ENCODE measurements at places on chromosomes 11 and 22.

DNA sequence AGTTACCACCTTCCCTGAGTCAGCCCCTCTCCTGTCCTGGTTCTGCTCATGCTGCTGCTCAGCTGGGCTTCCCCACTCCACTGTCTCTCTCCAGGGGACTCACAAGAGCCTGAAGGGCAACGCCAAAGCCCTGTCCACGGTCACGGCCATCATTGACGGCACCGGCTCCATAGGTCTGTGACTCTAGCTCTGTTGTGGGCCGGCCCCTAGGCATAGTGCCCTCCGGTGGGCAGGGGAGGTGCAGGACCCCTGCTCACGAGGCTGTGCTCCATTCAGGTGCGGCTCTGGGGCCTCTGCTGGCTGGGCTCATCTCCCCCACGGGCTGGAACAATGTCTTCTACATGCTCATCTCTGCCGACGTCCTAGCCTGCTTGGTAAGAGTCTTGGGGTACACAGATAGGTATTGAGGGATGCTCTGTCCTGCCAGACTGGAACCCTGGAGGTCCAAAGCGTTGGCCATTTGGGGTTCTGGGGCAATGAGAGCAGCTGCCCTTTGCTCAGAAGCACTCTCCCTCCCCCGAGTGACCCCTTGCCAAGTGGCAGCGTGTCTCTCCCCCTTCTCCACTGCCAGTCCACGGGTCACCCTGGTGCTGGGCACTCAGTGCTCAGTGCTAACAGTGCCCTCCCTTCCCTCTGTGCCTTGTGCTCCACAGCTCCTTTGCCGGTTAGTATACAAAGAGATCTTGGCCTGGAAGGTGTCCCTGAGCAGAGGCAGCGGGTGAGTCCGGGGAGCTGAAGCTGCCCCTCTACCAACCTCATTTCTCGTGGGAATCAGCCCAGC is 22.4 kb downstream of the SLC37A2 start:
- DNase-seq: no peak

- DNase-seq: no peak
Measured at GRCh38 chr11:62505440-62506091, 41.0 kb downstream of the AHNAK start.

- DNase-seq: no peak
Measured at GRCh38 chr11:117520201-117520600, 192.5 kb downstream of the CEP164 start.

GRCh38 chr11:9150501-9150900 is 59.1 kb upstream of the SCUBE2 start:
- DNase-seq: no peak

DNA sequence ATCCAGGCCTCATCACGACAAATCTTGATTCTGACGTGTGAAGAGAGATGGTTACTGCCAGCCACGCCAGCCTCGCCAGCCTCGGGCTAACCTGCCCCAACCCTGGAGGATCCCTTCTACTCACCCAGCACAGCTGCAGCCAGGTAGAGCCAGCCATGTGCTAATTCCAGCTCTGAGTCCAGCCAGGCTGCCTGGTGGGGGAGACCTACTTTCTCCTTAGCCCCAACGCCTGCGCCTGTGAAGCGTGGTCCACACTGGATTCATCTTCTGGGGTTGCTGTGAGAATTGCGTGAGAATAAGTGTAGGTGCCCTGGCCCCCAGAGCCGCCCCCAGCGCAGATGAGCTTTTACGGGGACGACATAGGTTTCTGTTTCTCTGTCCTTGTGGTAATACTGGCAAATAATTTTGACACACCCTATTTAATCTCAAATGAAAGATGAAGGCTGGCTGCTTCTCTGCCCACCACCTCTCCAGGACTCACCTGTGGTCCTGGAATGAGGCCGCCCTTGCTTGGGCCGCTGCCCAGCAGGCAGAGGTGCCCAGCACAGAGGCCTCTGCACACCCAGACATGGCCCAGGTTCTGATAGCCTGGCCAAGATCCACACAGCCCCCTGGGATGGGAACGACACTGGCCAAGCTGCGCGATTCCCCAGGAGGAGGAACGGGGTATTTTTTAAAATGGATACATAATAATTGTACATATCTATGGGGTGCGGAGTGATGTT is 528.4 kb downstream of the TBC1D22A start:
- no peak for DNase-seq

GRCh38 chr22:32737811-32738497 is 63.6 kb upstream of the TIMP3 start:
- no peak for DNase-seq

GRCh38 chr11:118180300-118180703 is 3.9 kb upstream of the SCN2B start:
- no peak for DNase-seq

DNA sequence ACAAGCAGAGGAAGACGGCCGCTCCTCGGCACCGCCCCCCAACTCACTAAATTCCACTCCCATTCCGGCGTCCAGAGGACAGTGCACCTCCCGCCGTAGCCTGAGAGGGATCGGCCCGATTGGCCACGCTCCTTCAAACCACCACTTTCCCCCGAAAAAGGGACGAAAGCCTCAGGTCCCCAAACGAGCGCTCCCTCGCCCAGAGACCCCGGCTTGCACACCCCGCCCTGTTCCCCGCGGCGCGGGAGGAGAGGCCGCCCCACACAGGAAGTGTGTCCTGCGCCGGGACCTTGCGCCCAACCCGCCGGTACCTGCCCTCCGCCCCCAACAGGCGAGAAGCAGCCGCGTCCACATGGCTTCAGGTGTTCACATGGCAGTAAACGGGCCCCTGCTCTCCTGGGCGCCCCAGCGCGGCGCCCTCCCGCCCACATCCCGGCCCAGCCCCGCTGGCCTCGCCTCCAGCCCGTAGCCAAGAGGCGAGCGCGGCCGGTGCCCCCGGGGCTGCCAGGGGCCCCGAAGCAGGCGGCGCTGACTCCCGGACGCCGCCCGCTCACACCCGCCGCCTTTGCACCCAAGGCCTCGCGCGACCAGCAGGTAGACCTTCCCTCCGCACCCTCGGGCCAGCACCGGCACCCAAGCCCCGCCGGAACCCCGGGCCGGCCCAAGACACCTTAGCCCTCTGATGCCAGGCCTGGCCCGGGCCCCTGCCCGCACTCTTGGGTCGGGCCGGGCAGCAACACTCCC is 849 bp downstream of the TCF20 start:
- peak; percentile 66 for DNase-seq

DNA sequence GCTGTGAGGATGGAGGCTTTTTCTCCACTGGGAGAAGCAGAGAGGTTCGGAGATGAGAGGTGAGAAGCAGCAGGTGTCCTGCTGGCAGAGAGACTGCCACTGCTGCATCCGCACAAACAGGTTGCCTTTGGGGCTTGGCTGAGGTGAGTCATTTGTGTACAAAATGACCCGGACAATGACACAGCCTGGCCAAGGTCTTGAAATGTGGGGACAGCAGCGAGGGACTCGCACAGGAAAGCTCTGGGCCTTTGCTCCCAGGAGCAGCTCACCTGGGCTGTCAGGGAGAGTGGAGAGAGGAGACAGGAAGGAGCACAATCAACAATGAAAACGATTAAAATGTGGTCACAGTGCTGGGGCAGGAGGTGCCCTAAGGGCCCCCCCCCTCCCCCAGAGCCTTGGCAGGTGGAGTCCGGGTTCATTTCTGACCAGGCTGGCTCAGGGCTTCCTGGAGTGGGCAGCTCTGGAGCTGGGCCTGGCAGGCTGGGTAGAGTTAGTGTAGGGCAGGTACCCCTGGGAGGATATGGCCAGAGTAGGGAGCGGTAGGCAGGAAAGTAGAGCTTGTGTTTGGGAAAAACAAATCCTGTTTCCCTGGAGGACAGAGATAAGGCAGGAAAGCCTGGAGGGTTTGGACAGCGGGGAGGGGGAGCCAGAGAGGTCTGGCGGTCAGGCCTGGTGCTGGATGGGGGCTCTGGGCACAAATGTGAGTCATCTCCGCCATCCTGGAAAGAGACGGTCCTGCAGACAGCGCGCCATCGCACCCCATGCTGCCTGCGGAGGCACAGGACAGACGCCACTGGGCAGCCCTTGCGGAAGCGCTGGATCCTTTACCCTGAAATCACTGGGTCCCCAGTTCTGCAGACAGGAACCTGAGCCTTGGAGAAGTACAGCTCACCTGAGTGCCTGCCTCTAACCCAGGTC is 37.8 kb upstream of the CELSR1 start:
- no peak for DNase-seq

DNA sequence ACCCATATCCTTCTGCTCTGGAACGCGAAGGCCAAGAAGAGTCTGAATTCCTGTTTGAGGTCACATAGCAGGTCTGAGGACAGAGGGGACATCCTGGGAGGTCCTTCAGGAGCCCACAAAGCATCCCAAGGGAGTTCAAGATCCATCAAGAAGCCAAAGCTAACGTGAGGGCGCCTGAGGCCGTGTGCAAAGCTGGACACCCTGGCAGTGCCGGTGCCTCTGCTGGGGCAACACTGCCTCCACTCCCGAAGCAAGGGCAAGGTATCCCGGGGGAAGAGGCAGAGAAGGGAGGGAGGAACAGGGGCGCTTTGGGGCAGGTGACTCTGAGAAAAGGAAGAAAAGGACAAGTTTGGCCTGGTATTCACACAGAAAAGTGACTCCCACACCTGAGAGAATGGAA is 50.3 kb upstream of the CDON start:
- DNase-seq: no peak

DNA sequence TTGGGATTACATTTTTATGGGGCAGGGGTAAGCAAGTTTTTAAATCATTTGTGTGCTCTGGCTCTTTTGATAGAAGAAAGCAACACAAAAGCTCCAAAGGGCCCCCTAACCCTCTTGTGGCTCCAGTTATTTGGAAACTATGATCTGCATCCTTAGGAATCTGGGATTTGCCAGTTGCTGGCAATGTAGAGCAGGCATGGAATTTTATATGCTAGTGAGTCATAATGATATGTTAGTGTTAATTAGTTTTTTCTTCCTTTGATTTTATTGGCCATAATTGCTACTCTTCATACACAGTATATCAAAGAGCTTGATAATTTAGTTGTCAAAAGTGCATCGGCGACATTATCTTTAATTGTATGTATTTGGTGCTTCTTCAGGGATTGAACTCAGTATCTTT is 10.1 kb downstream of the RAG1 start:
- DNase-seq: no peak

- no peak for DNase-seq
Measured at GRCh38 chr11:5317292-5317691, 6.8 kb downstream of the OR51B2 start.

GRCh38 chr11:12564012-12564411 is 110.2 kb upstream of the TEAD1 start:
- DNase-seq: no peak

GRCh38 chr11:117354550-117354949 is 26.9 kb downstream of the CEP164 start:
- DNase-seq: no peak

- DNase-seq: no peak
Measured at GRCh38 chr11:31651822-31652221, 142.3 kb downstream of the ELP4 start.

- no peak for DNase-seq
Measured at GRCh38 chr22:33883561-33883960, 36.7 kb downstream of the LARGE1 start.

GRCh38 chr22:38414009-38414395 is 41.0 kb downstream of the KCNJ4 start:
- DNase-seq: no peak

DNA sequence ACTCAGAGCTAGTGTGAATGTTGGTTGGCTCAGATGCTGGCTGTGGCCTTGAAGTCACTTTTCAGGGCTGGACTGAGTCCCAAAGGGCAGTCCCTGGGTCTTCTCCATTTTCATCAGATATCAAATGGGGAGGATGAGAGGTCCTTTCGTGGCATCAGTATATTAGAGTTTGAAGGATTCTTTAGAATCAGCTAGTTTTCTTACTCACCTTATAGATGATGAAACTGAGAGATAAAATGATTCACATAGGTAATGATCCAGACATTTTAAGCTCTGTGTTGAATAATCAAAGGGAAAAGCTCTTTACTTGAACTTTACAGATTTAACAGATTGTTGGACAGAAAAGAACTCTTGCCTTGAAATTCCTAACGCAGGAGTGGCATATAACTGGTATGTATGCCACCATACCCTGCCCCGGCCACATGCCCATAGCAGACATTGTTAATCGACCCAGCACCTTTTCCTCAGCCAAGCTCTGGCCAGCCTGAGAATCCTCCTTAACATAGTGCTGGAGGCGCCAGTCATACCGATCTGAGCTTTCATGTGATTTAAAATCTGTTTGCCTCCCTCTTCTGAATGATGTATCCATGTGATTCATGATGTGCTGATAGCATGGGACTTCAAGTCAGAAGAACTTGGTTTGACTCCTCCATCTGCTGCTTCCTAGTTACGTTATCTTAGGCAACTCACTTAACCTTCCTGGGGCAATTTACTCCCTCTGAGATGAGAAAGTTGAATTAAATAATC is 60.0 kb downstream of the BARX2 start:
- no peak for DNase-seq

DNA sequence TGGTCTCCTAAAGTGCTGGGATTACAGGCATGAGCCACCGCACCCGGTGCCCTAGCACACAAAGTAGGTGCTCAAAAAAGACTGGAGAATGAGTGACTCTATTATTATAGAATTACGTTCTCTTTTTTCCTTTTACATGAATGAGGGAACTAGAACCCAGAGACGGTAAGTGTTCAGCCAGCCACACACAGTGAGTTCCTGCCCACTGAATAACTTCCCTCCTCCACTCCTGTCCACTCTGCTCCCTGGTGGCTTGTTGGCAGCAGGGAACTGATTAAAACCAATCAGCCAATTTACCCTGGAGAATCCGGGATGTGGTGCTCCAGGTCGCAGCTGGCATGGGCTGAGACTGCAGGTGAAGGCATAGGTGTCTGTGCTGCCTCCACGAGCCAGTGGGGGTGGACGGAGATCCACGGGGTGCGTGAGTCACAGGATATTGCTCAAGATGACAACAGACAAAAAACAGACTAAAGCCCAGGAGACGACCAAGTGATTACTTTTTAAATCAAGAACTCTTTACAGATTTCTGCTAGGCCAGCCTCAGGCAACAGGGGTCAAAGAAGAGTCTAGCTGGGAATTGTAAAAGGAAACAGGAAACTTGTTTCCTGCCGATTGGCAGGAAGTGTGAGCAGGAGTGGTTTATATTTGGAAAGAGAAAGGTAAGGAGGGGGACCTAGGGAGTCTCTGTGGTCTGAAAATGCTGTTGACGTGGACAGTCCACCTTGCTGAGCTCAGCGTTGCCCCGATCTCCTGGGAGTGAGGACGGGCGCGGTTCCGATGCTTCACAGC is 95.2 kb upstream of the TP53I11 start:
- no peak for DNase-seq

DNA sequence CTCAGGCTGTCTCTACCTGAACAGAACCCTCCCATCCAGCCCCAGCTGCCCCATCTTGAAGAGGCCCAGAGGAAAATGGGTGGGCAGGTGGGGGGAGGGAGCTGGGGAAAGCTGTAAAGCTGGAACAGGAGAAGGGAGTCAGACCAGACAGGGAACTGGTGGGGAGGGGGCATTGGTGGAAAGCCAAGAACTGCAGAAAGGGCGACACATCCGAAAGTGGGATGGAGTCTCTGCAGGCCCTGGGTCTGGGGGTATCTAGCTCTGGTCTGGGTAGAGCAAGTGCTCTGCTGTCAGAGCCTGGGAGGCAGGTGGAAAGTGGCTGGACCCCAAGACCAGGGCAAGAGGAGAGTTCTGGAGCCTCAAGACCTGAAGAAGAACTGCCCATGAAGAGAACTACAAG is 7.7 kb downstream of the TMPRSS13 start:
- no peak for DNase-seq

Measured in effector memory CD4-positive, alpha-beta T cell (primary cell).